Mammary epithelial cell (primary cell): ENCODE measurements at places on chromosomes 13 and 19. TPM values are rescaled to one million over a fixed set of nuclear protein-coding genes. Genes with fewer than 3 reads are reported as not detected.
A peak's percentile ranks its signal among the peaks of the same experiment; 100 is the strongest.

- DNase-seq, result no peak
Observed at GRCh38 chr13:21973437-21974125, 302.7 kb downstream of the FGF9 start.

- peak; percentile 64 for DNase-seq
Observed at GRCh38 chr13:98722958-98723357, 29.5 kb downstream of the SLC15A1 start.

DNA sequence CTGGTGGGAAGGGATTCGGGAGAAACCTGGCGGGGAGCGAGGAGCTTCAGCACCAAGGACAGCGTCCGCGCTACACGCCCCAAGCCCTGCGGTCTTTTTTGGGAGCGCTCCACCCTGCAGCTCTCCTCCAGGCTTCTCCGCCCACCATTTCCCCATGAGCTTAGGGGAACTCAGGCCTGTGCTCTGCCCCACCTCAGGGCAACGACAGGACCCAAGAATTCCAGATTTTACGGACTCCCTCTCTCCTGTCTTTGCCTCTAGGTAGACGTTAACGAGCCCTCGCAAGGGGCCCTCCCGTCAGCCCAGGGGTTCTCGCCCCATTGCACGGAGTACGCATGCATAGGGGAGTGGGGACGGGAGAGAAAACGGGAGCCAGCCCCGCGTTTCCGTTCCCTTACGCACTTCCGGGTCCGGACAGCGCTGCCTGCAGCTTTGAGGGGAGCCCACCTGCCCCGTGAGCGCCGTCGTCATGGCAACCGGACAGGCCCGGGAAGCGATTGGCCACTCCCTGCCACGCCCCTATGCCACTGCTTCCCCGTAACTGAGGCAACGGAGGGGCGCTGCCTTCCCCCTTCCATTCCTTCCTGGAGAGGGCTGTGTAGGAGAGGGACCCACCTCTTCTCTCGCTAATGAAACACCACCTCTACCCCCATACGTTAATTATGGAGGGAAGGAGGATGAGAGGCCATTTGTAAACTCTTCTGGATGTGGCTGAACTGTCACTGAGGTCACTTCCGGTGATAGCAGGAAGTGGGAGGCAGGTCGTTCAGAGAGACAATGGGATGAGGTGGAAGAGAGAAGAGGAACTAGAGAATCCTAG is 20.8 kb downstream of the NOVA2 start:
- DNase-seq, result peak; percentile 54

GRCh38 chr19:53927739-53928138 is 18.7 kb downstream of the CACNG7 start:
- DNase-seq, result peak; percentile 29

DNA sequence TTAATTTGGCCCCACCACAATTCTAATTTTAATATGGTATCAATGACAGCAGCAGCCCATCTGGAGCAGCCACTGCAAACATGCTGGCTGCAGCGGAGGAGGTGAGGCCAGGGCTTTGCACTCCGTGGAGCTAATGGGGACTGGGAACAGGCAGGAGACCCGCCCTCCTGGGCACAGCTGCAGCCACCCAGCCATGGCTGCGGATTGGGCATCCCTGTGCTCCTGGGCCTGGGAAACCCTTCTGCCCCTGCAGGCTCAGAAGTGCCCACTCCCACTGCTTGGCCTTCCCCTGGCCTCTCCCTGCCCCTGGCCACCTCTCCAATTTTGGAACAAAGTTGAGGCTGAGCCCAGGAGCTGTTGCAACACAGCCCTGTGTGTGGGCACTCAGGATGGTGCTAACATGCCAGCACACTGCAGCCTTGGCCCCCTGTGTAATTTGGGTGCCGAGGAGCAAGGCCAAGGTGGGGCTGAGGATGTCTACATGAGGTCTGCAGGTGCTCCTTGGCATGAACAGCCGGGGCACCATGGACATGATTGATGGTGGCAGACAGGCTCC is 123.6 kb downstream of the PCDH9 start:
- DNase-seq, result no peak

- no peak for DNase-seq
Observed at GRCh38 chr13:76387566-76387965, 498.6 kb downstream of the KCTD12 start.

- DNase-seq, result no peak
Observed at GRCh38 chr13:83377491-83377890, 504.8 kb downstream of the SLITRK1 start.

DNA sequence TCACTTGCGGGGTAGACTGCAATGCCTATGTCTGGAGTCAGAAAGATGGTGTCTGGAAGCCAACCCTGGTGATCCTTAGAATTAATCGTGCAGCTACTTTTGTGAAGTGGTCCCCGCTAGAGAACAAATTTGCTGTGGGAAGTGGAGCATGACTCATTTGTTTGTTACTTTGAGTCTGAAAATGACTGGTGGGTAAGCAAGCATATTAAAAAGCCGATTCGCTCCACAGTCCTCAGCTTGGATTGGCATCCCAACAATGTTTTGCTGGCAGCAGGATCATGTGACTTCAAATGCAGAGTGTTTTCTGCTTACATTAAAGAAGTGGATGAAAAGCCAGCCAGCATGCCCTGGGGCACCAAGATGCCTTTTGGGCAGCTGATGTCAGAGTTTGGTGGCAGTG is 9.5 kb upstream of the ERVV-1 start:
- no peak for DNase-seq

DNA sequence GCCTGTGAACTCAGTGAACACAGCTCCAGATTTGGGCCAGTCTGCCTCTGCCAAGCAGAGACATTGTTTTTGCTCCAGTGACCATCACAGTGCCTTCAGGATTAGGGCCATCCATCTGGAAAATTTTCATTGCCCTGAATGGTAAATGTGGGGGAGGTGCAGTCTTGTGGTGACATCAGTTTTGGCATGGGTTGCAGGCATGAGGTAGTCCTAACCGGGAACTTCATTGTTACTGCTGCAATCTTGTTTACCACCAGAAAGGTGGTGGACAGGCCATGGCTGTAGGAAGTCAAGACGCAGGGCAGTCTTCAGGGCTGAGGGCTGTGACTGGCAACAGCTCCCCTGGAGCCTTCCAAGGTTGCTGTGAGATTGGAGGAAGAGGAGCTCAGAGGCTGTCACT is 55.2 kb downstream of the SPATA13 start:
- no peak for DNase-seq

GRCh38 chr19:14496029-14496833 is at the start of gene GIPC1:
Gene GIPC1 (minus strand): TSS chr19:14496127. CDS start chr19:14482976, 13,151 bp downstream.
- DNase-seq, result peak; percentile 99

- DNase-seq, result no peak
Observed at GRCh38 chr13:37118016-37118415, 12.6 kb upstream of the CSNK1A1L start.

The HCST gene
- polyA plus RNA-seq, result 0.19 TPM

The PPP1R15A gene
- polyA plus RNA-seq, result 22.9 TPM

The CRLF1 gene
- polyA plus RNA-seq, result 3.4 TPM

The CEACAM20 gene
- polyA plus RNA-seq, result not detected

The FCER2 gene
- not detected for polyA plus RNA-seq
